Endothelial cell of coronary artery (primary cell): ENCODE measurements at places on chromosomes 11 and 22. TPM values are rescaled to one million over a fixed set of nuclear protein-coding genes. Genes with fewer than 3 reads are reported as not detected.

The FKBP2 gene
- total RNA-seq = 60.1 and 63.5 TPM in 2 replicates

The OR5P2 gene
- 0.09 TPM in 1 of 2 replicates, not detected in the other for total RNA-seq

The ELF5 gene
- under 0.01 TPM in 1 of 2 replicates, not detected in the other for total RNA-seq

The GLYAT gene
- total RNA-seq = not detected in 2 replicates

The NEU3 gene
- total RNA-seq = 5.1 and 6.5 TPM in 2 replicates

The DDIAS gene
- 4.6 and 5.0 TPM in 2 replicates for total RNA-seq

The GP1BB gene
- 0.54 and 1.6 TPM in 2 replicates for total RNA-seq

The ROM1 gene
- total RNA-seq = 7.3 and 8.5 TPM in 2 replicates

The DCDC1 gene
- total RNA-seq = under 0.01 and 0.27 TPM in 2 replicates
